ENCODE measurements at places on chromosomes 7 and 10.

DNA sequence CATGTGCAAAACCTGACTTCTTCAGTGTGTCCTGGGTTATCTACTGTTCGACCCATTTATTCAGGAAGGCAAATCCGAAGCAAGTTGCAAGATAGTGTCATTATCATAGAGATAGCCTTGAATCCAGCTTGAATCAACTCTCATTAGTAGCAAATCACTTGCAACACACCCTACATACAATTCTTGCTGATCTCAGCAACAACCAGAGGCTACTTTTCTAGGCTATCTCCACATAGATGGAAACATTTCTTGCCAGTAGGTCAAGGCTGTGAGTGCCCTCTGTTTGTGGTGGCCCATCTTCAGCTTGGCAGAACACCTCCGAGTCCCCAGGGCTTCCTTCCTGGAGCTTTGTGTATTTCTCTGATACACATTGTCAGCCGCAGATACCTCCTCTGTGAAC lies 12.0 kb downstream of the UBTD1 start:
- no peak for DNase-seq

DNA sequence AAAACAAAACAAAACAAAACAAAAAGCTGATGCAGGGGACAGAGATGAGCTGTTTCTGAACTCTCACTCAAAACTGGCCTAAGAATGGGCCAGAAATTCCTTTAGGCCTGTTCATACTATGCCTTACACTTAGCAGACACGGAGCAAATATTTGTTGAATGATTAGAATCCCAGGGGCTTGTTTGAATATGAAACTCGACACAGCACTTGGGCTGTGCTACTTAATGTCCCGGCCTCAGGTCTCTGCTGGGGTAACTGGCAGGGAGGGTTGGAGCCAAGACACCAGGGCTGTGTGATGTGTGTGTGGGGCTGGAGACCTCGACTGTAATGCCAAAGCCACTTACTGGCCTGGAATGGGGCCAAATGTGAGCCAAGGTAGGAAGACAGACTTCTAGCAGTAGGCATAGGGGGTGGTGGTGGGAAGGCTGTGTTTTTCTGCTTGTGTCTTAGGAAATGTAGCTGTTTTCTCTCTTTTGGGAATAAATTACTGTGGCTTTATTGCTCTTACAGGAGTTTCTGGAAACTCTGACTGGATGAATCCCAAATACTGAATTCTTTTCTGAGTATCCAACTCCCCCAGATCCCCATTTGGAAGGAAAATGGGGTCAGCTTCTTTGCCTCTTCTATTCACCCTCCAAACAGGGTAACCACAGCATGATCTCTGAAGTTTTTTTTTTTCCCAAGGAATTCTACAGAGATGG lies 66.7 kb downstream of the EMX2 start:
- no peak for DNase-seq

DNA sequence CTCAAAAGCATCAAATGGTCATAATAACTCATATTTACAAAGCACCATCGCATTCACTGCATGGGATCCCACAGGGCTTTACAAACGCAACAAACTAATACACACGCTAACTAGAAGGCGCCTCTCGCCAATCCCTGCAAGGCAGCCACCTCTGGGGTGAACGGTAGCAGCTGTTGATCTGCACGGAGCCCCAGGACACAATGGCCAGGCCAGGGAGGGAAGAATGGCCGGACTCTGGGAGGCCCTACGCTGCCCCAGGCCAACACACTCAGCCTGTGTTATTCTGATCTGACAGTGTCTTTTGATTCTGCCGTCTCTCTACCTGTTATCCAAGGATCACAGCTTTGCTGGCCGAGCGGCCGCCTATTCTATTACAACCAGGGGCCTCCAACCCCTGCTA lies 41.8 kb downstream of the HABP2 start:
- no peak for DNase-seq

- DNase-seq: no peak
These were observed 1177.1 kb upstream of the C7orf33 start for GRCh38 chr7:147413557-147413870.

GRCh38 chr10:120980279-120981255 lies 129.4 kb downstream of the WDR11 start:
- DNase-seq: no peak

- DNase-seq: no peak
These were observed 297.4 kb upstream of the PCDH15 start for GRCh38 chr10:55098452-55098851.
